ENCODE measurements at places on chromosomes 4 and X.

GRCh38 chr4:14920237-14920636, 82.0 kb upstream of the CPEB2 start:
- DNase-seq = no peak

- DNase-seq = no peak
Observed at GRCh38 chrX:30679369-30679768, 26.1 kb downstream of the GK start.

GRCh38 chrX:80285131-80285773, 135.0 kb upstream of the TENT5D start:
- no peak for DNase-seq

DNA sequence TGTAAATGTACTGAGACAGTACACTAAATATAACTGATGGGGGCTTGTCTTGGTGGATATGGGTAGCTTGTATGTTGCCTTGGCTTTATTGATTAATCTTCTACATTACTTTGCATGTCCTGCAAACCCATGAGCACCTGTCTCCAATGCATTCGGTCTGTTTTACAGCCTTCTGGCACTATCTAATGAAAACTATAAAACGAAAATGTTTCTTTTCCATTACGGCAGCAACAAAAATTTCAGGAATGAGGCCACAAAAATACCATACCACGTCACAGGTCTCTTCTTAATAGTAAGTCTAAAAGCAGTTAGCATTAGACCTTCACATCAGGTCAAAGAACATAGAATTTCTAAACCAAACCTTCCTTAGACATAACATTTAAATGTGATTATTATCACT, 49.8 kb downstream of the EDNRA start:
- DNase-seq = no peak

DNA sequence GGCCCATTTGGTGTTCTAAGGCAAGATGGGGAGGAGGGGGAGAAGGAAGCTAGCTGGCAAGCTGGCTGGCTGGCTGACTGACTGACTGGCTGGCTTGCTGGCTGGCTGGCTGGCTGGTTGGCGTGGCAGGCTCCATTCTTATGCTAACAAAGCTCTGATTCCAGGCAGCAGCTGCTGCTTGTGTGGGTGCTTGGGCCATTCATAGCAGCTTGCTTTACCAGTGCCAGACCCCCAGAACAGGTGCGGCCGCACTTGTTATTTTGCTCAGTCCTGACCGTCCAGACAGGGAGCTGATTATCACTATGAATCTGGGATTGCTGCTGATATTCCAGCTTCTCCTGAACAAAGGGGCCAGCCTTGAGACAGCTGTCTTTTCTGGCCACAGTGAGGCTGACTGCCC, 131.2 kb upstream of the PAK3 start:
- no peak for DNase-seq

DNA sequence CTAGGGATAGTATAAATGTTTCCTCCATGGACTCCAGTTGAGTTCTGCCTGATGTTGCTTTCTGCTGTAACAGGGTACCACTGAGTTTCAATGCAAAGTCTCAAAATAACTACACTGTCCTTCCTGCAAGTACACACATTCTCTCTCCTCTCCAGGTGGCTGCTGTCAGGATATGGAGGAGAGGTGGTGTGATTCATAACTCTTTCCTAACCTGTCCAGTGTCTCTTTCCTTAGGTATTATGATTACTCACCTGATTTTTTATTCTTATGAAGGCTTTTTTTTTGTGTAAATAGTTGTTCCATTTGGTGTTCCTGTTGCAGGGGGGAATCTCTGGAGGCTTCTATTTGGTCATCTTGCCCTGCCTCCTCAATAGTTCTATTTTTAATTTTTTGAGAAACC, 39.8 kb upstream of the POF1B start:
- DNase-seq = no peak

DNA sequence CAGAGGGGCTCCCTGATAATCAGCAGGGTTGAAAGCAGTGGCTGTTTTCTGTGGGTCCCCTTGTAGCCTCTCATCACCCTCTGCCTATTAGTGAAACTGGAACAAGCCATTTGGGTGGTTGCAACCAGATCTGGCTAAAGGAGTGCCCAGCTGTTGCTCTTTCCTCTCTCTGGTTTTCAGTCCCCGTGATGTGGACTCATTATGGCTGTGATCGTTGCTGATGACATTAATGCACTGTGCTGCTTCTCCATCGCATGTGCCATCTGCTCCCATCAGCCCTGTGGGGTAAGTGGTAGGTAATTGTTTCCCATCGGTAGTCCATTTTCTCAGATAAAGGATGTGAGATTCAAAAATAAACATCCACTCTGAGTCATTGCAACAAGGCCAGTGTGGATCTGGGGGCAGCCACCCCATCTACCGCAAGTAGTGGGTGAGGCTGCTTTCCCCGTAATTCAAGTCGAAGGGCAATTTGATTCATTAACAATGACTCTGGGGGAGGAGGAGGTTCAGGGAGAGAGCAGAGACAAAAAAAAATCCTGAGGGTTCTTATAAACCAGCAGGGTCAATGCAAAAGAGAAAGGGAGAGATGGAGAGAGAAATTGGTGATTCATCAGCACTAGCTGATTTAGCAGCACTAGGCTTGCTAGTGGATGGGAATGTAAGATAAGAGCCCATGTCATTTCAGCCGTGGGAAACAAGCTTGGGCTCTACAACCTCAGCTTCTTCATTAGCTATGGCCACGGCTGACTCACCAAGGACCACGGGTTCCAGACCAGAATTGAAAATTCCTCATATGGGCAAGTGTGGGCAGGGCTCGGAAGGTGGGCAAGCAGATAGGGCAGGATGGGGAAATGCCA, 357.8 kb downstream of the MID1IP1 start:
- no peak for DNase-seq

DNA sequence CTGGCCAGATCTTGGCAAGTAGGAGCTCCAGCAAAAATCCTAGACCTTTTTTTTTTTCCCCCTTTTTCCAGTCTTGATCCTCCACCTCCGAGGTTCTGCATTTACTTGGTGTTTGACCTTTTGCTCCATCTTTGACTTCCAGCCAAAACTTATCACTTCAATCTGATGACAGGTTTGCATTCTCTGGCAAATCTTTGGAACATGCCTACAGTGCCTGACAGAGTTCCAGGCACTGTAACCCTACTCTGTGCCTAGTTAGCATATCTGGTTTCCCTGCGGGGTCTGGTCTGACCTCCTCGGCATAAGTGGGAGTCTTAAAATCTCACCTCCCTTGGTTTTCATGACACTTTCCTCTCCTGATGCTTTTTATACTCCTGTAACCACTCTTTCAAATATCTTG, 39.4 kb upstream of the NR3C2 start:
- DNase-seq = no peak

DNA sequence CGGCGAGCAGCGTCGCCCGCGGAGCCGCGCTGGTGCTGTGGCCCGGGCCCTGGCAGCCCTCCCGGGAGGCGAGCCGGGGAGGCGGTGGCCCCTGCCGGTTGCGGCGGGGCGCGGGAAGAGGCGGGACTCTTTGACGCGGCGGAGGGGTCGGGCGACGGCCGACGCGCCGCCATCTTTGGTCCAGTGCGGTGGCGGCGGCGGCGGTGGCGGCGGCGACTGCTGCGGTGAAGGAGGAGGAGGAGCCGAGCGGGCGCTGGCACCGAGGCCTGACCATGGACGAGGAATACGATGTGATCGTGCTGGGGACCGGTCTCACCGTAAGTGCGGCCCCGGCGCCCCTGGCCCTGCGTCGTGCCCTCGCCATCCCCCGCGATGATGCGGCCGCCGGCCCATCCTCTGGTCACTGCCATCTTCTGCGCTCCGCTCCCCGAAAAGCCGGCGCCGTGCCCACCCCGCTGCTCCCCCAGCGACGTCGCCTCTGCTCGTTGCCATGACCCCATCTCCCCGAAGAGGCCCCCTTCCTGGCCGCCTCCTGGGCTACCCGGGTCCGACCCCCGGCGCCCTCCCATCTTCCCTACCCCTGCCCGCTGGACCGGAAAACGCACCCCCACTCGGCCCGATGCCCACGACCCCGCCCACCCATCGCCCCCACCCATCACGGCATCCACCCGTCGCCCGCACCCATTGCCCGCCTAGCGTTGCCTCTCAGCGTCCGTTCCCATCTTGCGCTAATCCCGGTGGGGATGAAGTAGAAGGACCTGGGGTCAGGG, at the start of gene GDI1:
TSS of gene GDI1 (plus strand) at position 172 of the 770 bp plus-strand sequence. CDS start at position 273, 101 bp downstream.
- no peak for DNase-seq

- DNase-seq = no peak
Observed at GRCh38 chr4:69894186-69894585, 34.2 kb upstream of the SULT1E1 start.

- DNase-seq = no peak
Observed at GRCh38 chr4:8135666-8136065, 22.9 kb downstream of the ABLIM2 start.

DNA sequence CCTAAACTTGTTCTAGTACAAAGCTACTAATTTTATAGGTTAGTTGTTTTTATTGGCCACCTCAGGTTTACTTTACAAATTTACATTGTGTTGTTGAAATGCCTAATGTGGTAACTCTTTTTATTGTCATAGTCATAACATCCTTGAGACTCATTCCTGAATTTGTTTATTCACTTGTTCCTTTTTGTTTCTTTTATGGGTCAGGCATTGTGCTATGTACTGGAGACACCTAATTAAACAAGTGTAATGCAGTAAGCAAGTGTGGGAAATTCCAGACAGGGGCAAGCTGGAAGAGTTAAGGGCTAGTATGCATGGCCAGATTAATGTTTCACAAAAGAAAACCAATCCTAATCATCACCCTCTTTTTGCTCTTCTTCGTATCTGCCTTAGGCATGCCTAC, 30.5 kb upstream of the TTC29 start:
- DNase-seq = no peak

- no peak for DNase-seq
Observed at GRCh38 chr4:48976041-48976440, 10.0 kb upstream of the CWH43 start.

DNA sequence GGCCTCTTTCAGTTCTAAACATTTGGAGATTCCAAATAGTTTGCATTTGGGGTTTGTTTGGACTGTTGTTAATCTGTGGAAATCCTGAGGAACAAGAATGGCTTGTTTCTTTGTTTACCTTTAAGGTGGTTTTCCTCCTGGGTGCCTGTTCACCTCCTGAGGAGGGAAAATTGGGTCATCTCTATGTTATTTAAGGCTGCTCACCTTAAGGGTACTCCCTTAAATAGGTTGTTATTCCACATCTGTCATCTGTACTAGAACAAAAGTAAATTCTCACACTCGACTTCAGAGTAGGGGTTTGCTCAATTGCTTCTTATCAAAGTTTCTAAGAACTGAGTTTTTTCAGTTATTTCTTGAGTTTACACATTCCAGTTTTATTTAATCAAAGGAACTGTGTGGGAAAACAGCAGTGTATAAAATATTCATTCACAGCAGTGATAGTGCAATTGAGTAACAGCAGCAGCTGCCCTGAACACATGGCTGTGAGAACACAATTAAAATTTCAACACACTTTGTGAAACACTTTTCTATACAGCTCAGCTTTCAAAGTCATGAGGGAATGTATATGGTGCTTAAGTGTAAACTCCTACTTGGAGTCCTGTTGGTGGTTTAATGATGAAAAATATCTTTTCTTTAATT, 238.5 kb upstream of the PGRMC2 start:
- DNase-seq = no peak

GRCh38 chr4:17781300-17782287, at the start of gene FAM184B:
FAM184B (minus strand) TSS chr4:17781621; CDS start chr4:17781299, 322 bp downstream.
- no peak for DNase-seq

- DNase-seq = peak; percentile 44
Observed at GRCh38 chr4:42865572-42866189, 26.8 kb upstream of the GRXCR1 start.

GRCh38 chr4:90958256-90958895, 831.2 kb downstream of the CCSER1 start:
- DNase-seq = no peak

DNA sequence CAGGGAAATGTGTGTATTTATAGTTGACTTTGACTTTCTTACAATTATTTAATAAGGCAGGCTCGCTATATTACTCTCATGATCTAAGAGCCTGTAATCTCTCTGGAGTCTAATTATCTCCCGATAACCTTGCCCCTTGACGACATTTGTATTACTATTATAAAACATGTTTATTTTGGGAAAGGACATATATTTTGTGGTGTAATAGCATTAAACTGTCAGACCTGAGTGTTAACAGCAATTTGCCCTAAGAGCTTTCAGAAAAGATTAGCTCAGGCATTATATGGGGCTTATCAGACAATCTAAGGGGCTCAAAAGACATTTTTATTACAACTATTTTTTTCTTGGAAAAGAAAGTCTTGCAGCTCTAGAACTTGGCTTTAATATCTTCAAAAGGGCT, 427.9 kb upstream of the SLIT2 start:
- no peak for DNase-seq

- DNase-seq = no peak
Observed at GRCh38 chr4:101238706-101239105, 108.6 kb downstream of the PPP3CA start.

Measured in activated CD4-positive, alpha-beta T cell treated with anti-CD3 and anti-CD28 coated beads, Interleukin-2, amount 50 U/mL, for 24 hours (primary cell).